ENCODE measurements at places on chromosomes 16 and 17.

GRCh38 chr16:79188115-79188738, 412.3 kb downstream of the MAF start:
- no peak for DNase-seq

DNA sequence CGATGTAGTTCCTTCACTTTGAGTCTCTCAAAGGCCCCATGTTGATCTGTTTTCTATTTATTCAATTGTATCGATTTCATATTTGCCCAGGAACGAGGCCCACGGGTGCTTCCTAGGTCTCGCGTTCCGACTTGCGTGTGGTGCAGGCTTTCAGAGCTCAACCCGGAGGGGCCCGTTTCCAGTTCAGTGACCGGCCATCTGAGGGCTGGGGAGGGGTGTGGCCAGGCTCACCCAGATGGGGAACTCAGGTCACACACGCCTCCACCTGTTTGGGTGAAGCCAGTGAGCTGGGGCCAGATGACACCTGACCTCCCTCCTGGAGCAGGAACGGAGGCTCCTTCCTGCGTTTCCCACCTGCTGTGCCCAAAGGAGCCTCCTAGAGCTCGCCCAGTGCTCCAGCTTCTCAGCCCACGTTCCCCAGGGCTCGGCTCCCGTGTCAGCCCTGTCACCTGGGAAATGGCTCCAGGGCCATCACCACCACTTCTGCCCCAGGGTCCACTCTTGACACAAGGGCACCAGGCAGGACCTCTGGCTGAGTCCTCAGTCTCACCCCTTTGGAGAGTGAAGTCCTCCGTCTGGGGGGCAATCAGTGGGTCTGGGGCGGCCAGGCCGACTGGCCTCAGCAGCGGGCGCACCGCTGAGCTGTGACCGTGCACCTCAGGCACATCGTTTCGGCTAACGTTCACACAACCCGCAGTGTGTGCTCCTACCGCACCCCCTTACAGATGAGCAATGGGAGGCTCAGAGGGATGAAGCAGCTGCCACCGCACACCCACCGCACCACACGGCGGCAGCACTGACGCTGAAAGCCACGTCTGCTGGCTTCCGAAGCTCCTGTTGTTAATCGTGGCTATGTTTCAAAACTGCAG, 18.0 kb downstream of the FOXF1 start:
- DNase-seq: no peak

DNA sequence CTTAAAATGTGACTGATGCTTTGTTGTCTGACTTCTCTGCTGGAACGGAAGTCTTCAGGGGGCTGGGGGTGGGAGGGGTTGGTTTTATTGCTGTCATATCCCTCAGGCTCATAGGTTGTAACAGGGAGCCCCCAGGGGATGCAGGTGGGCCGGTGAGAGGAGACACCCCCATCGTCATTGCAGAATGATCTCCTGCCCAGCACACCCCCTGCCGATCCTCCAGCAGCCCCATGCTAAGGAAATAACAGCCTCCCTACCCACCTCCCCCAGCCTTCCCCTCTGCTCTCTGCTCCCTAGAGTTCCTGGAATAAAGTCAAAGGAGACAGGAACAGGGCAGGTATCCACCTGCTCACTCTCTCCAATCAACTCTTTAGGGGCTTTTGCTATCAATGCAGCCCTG, 270.1 kb upstream of the TNRC6C start:
- DNase-seq: no peak

- no peak for DNase-seq
Measured at GRCh38 chr16:48534601-48535340, 75.2 kb downstream of the N4BP1 start.

DNA sequence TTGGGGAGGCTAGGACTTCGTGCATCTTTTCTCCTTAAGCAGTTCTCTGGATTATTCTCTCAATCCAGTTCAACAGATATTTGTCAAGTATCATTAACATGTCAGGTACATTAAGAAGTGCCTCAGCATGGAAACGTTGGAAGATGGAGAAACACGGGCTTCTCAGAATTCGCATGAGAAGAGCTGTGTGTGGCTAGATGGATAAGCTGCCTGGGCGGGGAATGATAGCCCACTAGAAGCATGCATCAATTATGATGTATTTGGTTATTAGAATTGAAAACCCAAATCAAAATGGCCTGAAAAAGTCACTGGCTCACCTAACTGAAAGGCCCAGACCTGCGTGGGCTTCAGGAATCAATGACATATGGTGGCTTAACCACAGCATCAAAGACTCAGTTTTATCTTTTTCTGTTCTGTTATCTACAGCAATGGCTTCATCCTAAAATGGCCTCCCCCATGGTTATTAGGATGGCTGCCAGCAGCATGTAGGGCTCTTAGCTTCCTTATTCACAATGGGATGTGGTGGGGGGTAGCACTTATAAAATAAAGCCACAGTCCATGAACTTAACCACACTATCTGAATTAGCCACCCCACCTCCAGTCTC, 43.9 kb downstream of the MMD start:
- DNase-seq: no peak

GRCh38 chr16:85399583-85400284, 213.4 kb upstream of the GSE1 start:
- DNase-seq: no peak

DNA sequence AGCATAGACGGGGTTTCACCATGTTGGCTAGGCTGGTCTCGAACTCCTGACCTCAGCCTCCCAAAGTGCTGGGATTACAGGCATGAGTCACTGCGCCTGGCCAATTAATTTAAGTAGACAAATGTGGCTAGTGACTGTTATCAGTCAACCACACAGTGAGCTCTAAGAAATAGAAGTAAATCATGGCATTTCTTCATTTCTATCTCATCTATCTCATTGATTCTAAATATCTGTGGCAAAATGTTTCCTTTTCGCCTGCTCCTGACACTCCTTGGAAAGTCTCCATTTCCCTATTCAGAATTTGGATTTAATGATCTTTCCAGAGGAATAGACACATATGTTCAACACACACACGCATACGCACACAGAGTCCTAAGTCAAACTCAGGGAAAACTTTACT, 81.3 kb downstream of the HIC1 start:
- no peak for DNase-seq

DNA sequence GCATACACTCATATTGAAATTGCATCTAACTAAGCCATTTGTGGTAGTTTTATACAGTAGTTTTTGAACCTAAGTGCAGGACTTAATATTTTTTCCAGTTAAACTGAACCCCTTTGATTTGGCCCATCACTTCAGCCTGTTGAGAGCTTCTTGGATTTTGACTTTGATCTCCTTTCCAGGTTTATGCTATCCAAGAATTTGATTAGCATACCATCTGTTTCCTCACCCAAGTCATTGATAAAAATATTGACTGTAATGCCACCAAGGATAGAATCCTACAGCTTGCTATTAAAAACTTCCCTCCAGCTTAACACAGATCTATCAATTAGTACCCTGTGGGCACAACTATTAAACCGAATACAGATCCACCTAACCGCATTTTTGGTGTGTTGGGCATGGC, 7.2 kb downstream of the TMEM94 start:
- DNase-seq: no peak

- no peak for DNase-seq
Measured at GRCh38 chr17:17027442-17028058, 14.7 kb upstream of the MPRIP start.

GRCh38 chr17:83099570-83100181, 20.3 kb downstream of the METRNL start:
- DNase-seq: no peak

GRCh38 chr17:416293-417206, 63.9 kb upstream of the RPH3AL start:
- DNase-seq: peak; percentile 28

DNA sequence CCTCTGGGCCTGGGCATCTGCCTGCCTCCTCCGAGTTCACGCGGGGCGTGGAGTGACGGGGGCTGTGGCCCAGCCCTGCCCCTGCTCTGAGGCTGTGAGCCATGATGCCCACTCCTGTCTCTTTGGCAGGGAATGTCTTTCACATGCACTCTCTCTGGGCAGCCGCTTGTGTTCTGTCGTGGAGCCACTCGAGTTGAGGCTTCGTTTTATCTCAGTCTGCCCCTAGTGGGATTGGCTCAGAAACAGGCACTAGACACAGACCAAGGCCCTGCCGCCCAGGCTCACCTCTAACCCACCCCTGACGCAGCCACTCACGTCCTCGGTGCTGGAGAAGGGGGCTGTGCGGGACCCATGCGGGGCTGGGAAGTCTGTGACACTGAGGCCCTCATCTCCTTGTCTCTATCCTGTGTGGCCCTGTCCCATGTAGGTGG, 67.5 kb upstream of the KCTD5 start:
- DNase-seq: no peak

- no peak for DNase-seq
Measured at GRCh38 chr17:79044462-79044861, 20.5 kb downstream of the C1QTNF1 start.

DNA sequence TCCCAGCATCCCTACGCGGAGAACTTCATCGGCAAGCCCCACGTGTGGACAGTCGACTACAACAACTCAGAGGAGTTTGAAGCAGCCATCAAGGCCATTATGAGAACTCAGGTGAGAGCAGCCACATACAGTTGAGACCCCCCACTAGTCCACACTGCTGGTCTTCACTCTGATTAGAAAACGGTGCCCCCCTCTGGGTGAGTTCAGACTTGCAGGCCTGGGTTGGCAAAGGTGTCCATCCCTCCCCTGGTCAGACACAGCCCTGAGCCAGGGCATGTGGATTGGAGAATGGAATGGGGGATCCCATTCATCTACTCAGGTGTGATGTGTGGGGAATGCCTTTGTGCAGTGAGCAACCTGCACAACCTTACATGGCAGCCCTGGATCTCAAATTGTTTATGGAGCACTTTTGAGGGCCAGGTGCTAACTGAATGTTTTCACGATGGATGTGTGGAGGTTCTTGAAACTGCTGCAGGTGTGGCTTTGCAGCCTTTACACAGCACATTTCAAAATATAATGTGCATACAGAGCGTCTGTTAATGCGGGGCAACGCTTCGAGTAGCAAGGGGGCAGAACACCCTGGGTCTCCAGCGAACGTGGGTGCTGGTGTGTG, 72.6 kb downstream of the MGAT5B start:
- DNase-seq: no peak

Data from stimulated activated CD4-positive, alpha-beta T cell treated with anti-CD3 and anti-CD28 coated beads, Interleukin-1b, Interleukin-23, amount 100 ng/mL, for 1 hour (primary cell).